ENCODE measurements at places on chromosomes 12 and 14.

DNA sequence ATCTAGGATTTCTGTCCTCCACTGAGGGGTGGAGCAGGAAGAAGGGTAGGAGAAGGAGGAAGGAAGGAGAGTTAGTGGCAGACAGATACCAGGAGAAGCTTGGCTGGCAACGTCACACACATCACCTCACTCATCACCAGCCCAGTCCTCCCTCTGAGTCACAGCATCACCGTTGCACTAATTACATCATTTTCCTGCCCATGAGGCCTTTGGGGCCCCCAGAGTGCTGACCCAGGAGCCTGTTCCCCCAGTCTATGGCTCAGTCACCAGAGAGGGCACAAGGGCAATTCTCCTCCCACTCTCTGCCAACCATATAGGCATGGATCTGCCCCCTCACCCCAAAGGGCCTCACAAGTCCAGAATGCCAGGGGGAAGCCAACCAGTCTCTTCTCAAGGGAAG, 4.6 kb downstream of the RND1 start:
- no peak for DNase-seq

DNA sequence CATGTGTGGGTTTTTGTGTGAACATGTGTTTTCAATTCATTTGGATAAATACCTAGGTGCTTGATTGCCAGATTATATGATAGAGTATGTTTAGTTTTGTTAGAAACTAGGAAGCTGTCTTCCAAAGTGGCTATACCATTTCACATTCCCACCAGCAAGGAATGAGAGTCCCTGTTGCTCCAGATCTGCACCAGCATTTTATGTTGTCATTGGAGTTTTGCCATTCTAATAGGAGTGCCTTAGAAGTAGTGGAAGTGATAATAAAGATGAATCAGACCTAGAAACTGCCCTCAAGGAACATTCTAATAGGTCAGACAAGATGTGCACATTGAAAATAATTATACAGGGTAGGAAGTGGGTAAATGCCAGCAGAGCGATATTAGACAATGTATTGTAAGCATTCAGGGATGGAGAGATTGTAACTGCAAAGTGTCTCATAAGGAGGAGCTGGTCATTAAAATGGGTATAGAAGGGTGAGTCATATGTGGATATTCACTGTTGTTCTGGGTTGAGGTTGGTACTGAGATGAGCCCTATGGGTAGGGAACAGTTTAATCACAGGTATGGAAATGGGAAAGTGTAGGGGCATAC, 71.4 kb downstream of the MNAT1 start:
- no peak for DNase-seq

GRCh38 chr12:55724226-55724939, 4.2 kb downstream of the RDH5 start:
- DNase-seq = no peak

- no peak for DNase-seq
Measured at GRCh38 chr12:66403746-66404145, 101.5 kb downstream of the HELB start.

GRCh38 chr12:88510843-88511242, 69.4 kb downstream of the KITLG start:
- DNase-seq = no peak

DNA sequence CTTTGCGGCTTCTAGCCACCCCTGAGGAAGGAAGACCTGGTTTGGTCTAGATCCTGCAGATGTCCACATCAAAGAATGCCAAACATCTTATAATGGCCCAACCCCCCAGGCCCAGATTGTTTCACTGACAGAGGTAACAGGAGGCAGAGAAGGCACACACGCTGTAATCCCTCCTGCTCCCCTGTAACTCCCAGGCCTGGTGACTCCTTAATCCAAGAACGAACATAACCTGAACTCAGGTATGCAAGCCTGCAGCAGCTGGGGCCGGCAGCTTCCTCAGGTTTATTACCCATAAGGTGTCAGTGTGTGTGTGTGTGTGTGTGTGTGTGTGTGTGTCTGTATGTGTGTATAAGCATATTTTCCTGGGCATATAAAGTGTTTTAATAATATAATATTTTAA, 52.7 kb downstream of the ERH start:
- DNase-seq = no peak

DNA sequence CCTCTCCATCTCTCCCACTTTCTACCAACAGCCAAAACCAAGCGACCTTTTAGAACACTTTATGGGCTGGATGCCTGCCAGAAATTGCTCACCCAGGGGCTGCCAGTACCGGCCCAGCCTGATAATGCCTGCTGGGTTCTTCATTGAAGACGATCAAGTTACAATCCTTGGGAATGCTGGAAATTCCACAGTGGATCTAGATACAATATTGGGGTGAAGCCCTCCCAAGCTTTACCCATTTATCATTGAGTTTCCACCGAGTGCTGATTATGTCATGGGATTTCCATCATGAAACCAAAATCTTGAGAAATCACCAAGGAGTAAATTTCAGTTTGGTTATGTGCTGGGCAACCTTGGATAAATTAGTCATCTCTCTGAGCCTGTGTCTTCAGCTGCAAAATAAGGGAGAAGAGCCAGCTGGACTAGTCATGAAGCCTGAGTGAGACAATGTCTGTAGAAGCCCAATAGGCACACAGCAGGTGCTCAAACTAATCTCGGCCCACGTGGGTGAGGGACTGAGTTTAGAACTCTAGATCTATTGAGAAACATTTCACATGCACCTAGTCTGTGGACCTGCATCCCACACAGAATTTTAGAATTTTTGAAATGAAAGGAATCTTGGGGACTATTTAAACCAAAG, 75.5 kb upstream of the CLMN start:
- no peak for DNase-seq

GRCh38 chr14:67331368-67332125, 28.1 kb downstream of the ATP6V1D start:
- no peak for DNase-seq

DNA sequence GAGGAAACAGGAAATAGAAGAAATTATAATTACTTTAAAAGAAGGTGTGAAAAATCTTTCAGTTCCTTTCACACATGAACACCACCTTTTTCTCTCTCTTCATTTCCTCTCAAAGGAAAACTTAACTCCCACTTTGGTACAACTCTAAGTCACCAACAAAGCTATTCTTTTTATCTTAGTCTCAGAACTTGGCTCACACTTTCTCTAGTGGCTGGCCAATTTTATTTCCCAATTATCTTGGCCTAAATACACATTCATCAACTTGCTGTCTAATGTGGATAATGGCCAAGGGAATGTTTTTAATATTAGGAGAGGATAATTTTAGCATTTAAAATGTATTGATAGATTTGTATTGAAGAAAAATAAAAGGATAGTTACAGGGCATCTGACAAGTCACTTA, 64.5 kb upstream of the NAV3 start:
- no peak for DNase-seq

DNA sequence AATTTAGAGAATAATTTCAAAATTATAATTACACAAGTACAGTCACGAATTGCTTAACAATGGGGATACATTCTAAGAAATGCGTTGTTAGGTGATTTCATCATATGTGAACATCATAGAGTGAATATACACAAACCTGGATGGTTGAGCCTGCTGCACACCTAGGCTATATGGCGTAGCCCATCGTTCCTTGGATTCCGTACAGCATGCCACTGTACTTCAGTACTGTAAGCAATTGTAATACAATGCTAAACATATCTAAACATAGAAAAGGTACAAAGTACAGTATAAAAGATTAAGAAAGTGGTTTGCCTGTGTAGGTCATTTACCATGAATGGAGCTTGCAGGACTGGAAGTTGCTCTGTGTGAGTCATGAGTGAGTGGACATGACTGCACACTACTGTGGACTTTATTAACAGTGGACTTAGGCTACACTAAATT, 286.2 kb downstream of the CACNA1C start:
- DNase-seq = no peak

GRCh38 chr12:56657416-56658379, 11.9 kb upstream of the ATP5F1B start:
- no peak for DNase-seq

DNA sequence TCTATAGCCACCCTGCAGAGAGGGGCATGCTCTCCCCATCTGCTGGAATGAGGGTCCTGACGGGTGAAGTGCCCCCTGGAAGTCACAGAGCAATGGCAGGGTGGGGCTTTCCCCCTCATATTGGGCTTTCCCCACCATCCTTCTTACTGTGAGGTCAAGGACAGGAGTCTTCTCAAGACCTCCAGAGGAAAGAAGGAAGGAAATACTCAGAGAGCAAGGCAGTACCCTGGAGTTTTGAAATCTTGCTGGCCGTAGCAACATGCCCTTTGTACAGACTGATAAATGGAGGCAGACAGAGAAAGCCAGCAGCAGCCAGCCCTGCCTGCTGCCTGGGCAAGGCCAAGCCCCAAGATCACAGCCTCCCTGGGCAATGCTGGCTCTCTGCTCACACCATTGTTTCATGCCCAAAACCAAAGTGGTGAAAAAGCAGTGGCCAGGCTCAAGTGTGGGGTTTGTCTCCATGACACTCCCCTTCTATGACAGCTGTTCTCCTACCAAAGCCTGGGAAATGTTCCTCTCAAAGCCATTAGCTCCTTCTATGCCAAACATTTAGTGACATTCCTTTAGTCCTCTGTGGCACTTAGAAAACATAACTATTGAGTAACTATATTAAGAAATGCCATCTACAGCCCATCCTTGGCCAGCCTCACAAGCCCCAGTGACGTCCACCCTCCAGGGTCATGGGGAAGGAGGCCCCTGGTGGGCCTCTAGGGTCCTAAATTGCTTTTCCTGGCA, 13.2 kb upstream of the ITPK1 start:
- DNase-seq = no peak

- no peak for DNase-seq
Measured at GRCh38 chr14:103273745-103274615, 60.1 kb upstream of the EIF5 start.

DNA sequence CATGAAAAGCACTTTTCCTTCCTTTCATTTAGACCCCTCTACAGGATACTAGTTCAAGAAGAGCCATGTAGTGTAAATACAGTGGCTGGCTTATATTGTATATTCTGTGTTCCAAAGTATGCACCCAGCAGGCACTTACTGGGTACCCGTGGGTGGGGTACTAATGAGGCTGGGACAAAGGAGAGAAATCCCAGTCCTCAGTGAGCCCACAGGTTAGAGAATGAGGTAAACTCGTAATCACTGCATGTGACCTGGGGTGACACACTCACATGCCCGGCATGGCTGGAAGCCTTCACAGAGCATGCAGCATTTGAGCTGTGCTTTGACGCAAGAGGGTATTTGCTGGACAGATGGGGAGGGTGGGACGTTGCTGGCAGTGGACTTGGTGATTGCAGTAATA, 17.1 kb downstream of the SLC24A4 start:
- DNase-seq = no peak

DNA sequence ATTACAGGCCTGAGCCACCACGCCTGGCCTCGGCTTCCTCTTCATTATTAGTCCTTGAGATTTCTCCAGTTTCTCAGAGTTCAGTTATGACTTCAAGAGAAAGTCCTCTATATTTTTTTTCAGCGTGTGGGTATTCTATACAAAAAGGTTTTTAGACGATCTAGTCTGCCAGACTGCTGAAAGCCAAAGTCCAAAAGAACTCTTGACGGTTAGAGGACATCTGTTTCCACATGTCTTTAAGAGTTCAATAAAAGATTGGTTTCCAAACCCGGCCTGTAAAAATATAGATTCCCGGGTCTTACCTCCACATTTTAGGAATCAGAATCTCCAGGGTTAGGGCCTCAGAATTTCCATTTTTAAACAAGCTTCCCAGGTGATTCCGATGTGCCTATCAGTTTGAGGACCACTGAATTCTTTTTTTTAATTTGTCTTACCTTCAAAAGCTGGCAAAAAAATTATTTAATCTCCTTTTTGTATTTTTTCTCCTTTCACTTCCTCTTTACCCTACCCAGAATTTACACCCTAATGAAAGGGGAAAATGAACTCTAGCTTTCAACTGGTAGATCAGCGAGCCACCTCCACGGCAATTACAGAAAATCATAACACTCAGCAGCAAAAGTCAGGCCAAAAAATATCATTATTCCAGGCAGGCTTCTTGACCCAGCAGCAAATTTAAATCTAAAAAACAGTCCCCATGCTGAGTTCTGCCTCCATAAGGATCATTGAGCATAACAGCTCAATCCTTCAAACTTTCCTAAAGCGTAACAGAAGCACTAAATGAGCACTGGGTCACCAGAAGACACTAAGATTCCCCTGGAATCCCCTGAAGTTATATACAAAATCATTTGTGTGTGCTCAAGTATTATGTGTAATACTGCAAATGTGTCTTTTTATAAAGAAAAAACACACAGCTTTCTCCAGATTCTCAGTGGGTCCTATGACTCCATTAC, 8.7 kb downstream of the NT5DC3 start:
- no peak for DNase-seq

Measured in stimulated activated CD4-positive, alpha-beta T cell treated with anti-CD3 and anti-CD28 coated beads, Interleukin-1b, Interleukin-23, amount 100 ng/mL, for 1 hour (primary cell).